Fibroblast of skin of abdomen (primary cell): ENCODE measurements at places on chromosomes 12 and 14.
A peak's percentile ranks its signal among the peaks of the same experiment; 100 is the strongest.

GRCh38 chr12:3231399-3231876, 154.3 kb downstream of the TSPAN9 start:
- DNase-seq, result no peak

DNA sequence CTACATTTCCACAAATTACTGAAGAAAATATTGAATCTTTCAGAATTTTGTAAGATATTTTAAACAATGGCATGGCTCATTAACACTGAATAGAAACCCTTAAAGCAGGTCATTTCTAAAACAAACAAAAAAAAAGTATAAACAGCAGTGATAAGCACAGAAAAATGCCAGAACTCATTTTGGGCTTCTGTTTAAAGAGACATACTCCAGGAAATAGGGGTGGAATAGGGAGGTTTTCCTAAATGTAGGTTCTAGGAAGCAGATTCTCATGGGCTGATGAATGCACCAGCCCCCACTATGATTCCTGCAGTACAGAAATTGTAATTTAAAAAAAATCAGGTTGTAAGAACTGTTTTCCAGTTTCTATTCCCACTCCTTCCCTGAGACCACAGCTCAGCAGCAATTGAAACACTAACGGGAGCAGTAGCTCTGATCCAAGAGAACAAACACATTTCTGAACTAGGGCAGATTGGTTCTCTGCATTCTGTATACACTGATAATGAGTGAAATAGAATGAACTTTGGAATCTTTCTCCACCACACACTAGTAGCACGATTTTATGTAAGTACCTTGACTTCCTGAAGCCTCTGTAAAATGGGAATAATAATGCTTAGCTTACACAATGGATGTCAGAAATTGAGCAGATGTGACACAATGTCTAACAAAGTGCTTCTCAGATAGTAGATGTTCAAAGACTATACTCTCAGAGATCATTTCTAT, 115.6 kb upstream of the TMTC1 start:
- DNase-seq, result no peak

DNA sequence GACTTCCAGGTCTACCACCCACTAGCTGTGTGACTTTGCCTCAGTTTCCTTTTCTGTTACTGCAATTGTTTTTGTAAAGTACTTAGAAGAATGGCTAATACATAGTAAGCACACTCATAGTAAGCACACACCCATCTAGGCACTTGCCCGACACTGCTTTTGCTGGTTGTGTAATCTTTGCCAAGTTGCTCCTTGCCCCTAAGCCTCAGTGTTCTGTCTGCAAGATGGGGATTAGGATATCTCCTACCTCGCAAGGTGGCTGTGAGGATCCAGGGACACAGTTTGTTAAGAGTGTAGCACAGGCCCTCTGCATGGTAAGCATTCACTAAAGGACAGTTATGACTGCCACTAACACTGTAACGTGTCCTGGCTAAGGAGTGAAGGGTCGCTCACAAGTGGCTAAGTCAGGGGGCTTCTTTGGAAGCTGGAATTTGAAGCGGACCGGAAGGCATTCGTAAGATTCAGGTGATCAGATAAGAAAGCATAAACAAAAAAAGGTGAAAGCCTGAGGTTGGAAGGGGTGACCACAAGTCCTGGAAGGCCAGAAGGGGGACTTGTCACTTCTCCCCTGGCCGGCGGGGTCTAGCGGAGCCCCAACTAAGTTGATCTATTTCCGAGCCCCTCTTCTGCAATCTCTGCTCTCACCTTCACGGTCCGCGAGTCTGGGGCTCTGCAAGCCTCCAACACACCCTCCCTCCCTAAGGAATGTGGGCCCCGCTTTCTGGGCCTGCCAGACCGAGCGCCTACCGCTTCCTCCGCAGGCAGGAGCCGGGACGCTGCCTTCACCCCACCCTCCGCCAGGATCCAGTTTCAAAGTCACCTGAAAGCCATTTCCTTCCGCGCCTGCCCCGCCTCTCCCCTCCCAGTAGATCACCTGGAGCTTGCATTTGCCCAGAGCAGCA, 1.5 kb upstream of the PLEKHG3 start:
- DNase-seq, result no peak

DNA sequence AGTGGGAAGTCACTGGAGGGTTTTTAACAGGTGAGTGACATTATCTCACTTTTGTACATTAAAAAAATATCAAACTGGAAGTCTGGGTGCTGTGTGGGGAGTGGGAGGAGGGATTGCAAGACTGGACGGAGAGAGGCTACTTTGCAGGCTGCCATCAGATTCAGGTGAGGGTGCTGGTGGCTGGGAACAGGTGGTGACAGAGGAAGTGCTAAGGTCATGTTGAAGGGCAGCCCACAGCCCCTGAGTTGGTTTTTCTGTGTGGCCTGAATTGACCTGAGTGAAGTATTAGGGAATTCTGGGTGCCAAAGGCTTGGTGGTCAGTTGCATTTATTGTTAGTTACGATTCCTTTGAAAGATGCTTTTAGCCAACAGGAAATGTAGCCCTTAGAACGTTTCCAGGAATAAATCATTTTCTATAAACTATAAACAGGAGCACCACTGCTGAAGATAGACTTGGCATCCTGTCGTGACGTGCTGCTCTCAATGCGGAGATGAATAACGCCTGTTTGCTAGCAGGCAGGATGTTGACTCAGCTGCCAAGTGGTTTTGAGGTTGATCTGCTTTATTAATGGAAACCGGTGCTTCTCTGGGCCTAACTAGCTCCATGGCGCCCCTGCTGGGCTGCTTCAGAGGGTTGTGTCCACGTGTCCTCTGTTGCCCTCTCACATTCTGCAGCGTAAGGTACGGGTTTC, 707.5 kb upstream of the TMEM132C start:
- peak; percentile 98 for DNase-seq

- DNase-seq, result no peak
Measured at GRCh38 chr12:101878243-101878821, 952 bp downstream of the DRAM1 start.

- no peak for DNase-seq
Measured at GRCh38 chr12:130796985-130797686, 41.9 kb downstream of the STX2 start.
